Fibroblast of skin of right biceps (primary cell): ENCODE measurements at places on chromosomes 3 and 15.

GRCh38 chr3:8996681-8997121, 33.4 kb upstream of the RAD18 start:
- peak; percentile 49 for DNase-seq

GRCh38 chr3:41662288-41662687, 299.6 kb downstream of the ULK4 start:
- DNase-seq, result no peak

DNA sequence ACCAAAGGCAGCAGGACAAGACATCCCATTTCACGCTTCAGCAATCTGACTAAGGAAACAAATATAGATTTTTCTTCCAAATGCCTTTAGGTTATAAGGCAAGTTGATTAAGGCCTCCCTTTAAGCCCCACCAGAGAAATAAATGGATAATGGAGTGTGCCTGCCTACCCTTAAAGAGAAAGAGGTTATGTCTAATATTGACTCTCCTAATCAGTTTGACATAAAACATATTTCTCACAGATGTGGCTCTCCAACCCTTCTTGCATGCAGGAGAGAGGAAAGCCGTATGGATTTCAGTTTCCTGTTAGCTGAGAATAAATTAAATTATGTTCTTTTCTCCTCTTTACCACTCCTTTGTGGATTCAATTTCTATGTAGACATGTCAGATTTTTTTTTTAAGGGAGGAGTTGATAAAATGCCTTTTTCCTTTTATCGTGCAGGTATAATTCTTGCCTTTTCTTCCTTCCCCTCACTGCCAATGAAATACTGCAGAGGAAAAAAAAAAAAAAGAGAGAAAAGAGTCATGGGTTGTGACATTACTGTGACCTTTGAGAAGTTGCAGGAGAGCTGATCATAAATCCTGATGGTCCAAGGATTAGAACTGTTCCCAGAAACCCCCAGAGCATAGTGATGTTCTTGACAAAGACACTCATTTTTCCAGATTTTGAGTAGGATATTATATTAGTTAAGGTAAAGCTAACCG, 355.3 kb upstream of the SLCO3A1 start:
- DNase-seq, result no peak

DNA sequence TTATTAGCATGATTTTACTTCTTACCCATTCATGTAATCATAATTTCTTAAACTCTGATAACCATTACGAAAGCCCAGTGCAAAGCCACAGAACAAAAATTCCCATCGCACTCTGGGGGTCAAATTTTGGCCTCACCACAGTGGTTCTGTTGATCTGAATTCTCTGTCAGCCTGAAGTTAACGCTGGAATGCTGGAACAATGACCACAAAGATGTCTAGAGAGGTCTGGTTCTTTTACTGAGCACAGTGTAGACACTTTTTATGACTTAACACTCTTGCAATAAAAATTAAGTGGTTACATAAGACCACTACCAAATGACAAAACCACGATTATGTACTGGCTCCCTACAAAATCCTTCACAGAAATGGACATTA, 94.7 kb downstream of the PDZRN3 start:
- DNase-seq, result peak; percentile 93

DNA sequence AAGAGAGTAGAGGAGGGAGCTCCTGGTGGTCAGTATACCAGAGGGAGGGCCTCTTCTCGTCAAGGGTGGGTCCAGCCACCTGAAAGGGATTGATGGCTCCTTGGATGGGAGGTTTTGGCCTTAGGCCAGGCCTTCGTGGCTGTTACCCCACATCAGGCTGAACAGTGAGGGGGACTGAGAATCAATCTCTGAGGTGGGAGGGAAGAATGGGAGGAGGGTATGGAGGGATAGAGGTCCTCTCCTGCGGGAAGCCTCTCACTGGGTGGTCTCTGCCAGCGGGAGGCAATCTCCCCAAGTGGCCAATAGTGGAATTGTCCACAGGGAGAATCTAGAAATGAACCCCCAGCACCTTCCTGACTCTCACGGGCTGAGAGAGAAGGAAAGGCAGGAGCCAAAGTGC, 53.5 kb downstream of the BSN start:
- no peak for DNase-seq

DNA sequence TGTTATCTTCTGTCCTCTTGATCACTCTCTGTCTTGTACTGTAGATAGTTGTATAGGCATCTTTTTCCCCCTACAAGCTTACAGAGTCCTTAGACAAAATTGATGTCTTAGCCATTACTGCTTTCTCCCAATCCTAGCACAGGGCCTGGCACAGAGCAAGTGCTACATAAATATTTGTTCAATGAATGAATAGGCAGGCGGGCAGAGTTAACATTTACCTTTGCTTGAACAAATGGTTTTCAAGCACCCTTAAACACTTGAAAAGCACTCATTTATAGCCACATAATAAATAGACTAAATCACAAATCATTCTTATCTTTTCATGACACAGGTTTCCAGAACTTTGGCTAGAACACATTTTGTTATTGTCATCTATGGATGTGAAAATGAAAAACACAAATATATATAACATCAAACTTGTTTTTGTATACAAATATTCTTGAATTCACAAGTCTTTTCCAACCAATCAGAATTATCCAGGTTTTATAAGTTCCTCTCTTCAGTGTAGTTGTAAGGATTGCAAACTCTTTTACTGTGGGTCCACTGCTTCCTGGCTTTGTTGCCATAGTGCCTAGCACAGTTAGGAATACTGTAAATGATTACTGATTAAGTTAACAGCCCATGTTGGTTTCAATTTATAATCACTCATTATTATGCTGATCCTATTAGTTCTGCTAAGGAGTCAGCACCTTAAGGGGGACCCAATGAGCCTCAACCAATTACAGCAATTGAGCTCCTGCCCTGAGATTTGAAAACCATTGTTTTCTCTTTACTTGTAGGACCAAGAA, 61.9 kb downstream of the ISL2 start:
- no peak for DNase-seq

DNA sequence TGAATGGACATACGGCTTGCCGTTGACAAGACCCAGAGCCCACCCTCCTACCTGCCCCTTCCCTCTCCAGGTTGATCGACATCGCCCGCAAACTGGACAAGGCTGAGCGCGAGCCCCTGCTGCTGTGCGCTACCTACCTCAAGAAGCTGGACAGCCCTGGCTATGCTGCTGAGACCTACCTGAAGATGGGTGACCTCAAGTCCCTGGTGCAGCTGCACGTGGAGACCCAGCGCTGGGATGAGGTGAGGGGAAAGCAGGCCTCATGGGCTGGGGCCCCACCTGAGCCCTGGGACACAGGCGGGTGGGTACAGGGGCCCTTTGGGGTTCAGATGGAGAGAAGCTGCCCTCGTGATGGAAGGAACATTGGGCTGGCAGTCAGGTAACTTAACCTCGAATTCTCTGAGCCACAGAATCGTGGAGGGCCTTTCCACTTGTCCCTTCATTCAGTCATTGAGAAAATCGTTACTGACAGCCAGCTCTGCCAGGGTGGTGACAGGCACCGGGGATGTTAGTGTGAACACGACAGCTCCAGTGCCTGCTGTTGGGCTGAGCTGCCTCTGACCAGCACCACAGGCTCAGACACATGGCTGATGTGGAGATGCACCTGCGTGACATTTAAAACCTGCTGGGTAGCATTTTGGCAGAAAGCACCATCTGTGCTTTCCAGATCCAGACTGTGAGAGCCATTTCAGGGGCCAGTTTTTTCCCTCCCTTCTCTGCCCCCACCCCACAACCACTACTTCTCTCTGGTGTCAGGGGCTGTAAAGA, 25.6 kb upstream of the RHO start:
- no peak for DNase-seq

DNA sequence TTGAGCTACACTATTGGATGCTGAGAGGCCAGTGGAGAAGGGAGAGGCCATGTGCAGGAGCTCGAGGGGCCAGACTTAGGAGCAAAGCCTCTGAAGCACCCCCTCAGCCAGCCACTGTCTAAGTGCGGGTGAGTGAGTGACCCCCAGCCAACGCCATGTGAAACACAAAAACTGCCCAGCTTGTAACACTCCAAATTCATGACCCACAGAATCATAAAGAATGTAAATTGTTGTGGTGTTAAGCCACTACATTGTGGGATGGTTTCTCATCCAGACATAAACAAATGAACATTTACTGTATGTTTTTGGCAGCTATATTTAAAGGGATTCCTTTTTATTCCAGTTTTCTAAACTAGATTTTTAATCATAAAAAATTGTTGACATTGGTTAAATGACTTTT, 27.2 kb upstream of the TMEM158 start:
- DNase-seq, result no peak

DNA sequence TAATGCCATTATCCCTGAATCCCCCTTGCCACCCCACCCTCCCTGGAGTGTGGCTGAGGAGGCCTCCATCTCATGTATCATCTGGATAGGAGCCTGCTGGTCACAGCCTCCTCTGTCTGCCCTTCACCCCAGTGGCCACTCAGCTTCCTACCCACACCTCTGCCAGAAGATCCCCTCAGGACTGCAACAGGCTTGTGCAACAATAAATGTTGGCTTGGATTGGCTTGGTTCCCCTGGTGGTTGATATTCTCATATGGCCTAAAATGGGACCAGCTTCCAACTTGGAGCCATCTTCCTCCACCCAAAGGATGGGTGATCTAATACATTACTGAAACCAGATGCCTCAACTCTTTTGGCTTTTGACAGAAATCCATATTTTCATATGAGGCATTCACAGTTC, 34.9 kb downstream of the VIPR1 start:
- no peak for DNase-seq

DNA sequence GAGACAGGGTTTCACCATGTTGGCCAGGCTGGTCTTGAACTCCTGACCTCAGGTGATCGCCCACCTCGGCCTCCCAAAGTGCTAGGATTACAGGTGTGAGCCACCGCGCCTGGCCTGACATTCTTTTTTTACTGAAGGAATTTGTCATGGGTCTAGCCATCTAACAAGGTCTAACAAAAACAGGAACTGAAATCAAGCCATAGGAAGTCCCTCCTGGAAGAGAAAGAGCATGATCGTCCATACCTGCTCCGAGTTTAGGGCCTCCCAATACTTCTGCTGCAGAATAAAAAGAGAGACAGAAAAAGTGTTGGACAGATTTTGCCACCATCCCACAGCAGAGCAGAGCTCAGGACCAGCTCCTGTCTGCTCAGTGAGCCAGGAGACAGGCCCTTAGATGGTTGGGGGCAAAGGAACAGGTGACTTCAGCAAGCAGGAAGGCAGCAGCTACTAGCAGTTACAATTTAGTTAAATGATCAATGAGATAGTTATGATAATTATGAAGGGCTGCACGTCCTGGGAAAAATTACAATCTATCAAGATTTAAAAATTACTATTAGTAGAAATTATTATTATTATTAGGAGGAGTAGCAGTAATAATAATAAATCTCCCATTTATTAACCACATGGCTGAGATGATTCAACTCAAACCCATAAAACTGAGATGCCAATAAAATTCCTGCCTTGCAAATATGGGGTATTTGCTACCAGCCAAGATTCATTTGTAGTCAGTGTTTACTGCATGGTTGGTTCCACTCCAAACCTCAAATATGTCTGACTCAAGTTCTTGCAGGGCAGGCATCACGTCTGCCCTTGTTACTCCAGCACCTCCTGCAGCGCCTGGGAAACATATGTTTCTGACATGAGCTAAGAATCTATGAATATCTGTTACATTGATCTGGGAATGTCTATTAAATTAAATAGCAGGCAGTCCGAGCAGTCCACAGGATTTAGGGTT, 40.1 kb downstream of the TMEM44 start:
- DNase-seq, result peak; percentile 100

DNA sequence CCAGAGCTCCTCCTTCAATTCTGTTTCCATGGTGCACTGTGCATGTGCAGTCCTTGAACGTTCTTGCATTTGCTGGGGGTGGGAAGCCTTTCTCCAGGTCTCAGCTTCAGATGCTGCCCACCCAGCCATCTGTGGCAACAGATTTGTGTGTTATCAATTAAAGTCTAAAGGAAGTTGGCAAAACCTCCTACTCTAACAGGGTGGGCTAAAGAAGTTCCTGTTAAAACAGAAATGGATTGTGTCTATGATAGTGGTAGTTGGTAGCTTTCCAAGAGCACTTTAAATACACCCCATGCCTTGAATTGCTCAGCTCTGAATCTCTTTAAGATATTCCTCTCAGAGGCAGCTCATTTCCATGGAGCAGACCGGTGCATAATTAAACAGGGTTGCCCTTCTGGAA, 488.0 kb upstream of the SUCLG2 start:
- DNase-seq, result no peak

DNA sequence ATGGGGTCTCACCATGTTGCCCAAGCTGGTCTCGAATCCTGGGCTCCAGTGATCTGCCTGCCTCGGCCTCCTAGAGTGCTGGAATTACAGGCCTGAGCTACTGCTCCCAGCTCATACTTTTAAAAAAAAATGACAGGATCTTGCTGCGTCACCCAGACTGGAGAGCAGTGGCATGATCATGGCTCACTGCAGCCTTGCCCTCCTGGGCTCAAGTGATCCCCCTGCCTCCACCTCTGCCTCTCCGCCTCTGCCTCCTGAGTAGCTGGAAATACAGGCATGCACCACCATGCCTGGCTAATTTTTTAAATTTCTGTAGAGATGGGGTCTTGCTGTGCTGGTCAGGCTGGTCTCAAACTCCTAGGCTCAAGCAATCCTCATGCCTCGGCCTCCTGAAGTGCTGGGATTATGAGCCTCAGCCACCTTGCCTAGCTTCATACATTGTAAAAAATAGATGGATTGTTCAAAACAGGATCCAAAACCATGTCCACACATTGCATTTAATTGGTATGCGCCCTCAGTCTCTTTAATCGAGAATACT, 8.9 kb downstream of the PHLDB2 start:
- DNase-seq, result no peak

GRCh38 chr15:36673039-36673438, 93.6 kb downstream of the CDIN1 start:
- DNase-seq, result no peak

GRCh38 chr3:72907731-72908620, 20.1 kb downstream of the GXYLT2 start:
- peak; percentile 65 for DNase-seq

DNA sequence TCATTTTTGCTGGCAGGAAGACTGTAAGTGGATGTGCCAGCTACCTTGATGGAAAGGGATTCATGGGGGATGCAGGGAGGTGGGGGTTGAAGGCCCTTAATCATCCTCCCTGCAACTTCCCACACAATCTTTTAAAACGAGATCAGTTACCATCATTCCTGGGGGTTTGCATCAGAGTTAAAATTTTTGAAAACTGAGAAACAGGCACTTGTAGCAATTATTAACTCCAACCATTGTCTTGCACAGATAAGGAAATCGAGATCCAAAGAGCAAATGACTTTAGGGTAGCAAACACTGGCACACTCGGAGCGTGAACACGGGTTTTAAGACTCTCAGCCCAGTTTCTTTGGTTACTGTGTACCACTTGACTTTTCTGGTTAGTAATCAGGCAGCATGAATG, 41.9 kb downstream of the GPD1L start:
- DNase-seq, result peak; percentile 38
